DMS79 (cell line): ENCODE measurements at places on chromosomes 5 and 9.

GRCh38 chr5:124528838-124529237, 217.6 kb downstream of the ZNF608 start:
- no peak for DNase-seq

DNA sequence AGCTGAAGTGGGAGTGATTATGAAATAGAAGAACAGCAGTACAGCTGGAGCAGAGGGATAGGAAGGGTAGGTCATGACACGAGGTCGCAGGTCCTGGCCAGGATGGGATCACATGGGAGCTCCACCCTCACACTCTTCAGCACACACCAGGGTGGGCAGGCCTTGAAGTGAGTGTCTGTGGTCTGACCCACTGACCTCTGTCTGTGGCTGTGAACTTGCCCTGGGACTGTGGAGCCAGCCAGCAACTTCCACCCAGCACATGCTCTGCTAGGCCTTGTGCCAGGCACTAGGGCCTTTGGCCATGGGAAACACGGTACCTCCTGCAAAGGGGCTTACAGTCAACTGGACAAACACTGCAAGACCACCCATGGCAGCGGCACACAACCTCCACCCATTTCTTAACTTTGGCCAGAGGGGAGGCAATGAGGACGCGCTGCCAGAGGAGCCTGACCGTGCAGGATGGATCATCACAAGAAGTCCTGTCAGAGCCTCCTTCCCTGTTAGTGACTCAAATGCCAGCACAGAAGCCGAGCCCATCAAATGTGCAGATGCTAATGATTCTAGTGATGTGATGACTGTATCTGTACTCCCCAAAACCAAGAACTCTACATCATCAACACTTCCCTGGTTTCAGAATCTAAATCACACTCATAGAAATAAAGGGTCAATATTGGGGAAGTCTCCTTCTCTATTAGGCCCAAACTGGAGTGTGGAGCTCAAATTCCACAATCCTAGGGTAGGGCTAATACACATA, 113.6 kb downstream of the DPYSL3 start:
- DNase-seq = no peak

DNA sequence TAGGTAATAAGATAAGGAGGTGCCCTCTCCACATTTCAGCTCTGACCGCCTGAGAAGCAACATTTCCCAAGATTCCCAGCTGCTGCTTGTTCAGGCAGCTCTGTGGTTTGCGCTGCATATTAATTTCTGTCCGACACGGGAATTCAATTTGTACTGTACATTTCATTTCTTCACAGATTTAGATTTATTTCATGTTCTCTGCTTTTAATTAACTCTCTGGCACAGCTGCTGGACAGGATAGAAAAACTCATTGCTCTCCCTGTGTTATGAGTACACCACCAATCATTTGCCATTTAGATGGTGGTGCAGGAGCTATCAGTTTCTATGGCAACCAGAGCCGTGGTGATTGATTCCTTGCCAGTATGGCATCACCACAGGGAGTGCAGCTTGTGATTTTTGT, 558.5 kb downstream of the DMRTA1 start:
- no peak for DNase-seq

DNA sequence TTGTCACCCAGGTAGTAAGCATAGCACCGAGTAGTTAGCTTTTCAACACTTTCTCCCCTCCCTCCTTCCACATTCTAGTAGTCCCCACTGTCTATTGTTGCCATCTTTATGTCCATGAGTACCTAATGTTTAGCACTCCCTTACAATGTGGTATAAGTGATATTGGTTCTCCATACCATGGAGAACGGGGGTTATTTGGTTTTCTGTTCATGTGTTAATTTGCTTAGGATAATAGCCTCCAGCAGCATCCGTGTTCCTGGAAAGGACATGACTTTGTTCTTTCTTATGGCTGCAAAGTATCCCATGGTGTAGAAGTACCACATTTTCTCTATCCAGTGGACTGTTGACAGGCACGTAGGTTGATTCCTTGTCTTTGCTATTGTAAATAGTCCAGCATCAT, 353.9 kb downstream of the ADGRV1 start:
- DNase-seq = no peak

- DNase-seq = no peak
These were observed 83.5 kb downstream of the FEM1C start for GRCh38 chr5:115461093-115461492.

DNA sequence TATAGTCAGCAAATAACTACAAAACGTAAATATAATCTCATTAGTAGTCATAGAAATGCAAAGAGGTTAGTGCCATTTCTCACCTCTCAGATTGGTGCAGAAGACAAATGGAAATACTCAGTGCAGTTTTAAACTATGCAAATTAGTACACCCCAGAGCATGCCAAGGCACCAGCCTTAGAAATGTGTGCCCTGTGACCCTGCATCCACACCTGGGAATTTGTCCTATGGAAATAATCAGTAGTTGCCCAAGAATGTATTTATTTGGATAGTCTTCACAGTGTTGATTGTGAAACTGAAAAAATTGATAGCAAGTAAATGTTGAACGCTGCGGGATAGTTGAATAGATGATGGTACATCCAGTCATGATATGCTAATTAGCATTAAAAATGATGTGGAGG, 152.7 kb downstream of the KDM4C start:
- DNase-seq = no peak

DNA sequence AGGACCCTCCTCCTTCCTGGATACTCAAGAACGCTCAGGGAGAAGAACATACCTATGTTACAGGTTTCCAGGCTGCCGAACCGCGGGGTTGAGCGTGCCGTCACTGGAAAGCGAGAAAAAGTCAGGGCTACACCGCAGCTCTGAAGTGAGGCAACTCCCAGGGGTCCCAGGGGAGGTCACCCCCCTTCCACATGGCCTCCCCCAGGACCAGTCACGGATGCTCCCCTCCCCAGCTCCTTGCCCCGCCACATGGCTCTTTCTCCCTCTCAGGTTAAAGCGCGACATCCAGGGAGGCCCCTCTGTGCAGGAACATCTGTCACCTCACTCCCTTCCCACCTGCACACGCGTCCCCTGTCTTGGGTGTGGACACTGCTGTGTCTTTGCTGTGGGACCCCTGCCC, 44.0 kb upstream of the ZNF354A start:
- DNase-seq = no peak

DNA sequence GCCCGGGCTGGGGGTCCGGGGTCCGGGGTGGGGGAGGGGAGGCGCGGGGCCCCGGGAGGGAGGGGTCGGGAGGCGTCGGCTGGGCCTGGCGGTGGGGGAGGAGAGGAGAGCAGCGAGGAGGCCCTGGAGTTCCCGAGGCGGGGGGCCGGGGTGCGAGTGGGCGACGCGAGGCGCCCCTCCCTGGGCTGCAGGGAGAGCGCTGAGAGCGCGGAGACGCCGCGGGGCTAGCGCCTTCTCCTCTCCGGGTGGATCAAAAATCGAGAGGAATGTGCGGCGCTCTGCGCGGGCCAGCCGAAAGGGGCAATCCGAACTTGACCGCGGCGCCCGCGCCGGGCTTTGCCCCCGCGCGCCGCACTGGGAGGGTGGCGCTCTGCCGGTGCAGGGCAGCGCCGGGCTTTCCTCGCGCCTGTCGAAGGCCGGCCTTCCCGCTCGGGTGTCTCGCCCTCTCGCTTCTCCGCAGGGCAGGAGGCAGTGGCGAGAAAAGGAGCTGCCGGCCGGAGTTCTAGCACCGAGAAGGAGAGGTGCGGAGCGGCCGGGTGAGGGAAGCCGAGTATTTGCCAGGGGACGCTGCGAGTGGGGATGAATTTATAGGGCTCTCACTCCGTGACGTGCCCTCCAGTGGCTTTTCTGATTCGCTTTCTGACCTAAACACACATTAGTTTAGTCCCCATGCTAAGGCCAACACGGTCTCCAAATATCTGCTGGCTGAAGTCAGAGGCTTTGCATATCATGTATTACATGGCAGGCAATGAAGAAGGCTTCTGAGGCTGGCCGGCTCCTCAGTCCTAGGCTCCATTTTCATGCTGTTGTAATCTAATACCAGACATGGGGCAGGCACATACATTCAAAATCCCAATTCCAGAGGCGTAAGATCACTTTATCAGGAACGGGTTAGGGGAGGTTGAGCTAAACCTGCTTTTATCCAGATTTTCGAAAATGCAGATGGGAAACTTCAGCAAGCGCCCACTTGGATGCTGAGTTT, 503 bp upstream of the GDNF start:
- no peak for DNase-seq

- no peak for DNase-seq
These were observed 29.2 kb upstream of the GLRA1 start for GRCh38 chr5:151953833-151954232.

- no peak for DNase-seq
These were observed 27.5 kb downstream of the FSD1L start for GRCh38 chr9:105475302-105475701.

DNA sequence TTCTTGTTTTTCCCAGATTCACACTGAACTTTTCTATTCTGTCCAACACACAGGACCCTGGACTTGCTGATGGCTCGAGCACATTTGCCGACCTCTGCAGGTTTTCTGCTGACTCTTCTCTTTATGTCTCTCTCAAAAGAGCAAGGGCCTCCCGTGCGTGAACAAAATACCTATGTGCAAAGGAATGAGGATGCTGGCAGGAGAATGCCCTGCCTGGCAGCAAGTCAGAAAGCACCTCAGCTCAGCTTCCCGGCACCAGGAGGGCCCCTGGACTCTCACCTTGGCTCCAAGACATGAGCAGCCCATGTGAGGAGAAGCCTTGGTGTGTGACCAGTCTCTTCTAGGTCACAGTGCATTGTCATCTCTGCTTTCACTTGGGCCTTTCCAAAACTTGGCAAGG, 36.1 kb downstream of the PAPPA start:
- no peak for DNase-seq
